ENCODE measurements at places on chromosomes 6 and 20.

GRCh38 chr6:91080871-91081270 is 494.0 kb upstream of the MAP3K7 start:
- DNase-seq, result no peak

DNA sequence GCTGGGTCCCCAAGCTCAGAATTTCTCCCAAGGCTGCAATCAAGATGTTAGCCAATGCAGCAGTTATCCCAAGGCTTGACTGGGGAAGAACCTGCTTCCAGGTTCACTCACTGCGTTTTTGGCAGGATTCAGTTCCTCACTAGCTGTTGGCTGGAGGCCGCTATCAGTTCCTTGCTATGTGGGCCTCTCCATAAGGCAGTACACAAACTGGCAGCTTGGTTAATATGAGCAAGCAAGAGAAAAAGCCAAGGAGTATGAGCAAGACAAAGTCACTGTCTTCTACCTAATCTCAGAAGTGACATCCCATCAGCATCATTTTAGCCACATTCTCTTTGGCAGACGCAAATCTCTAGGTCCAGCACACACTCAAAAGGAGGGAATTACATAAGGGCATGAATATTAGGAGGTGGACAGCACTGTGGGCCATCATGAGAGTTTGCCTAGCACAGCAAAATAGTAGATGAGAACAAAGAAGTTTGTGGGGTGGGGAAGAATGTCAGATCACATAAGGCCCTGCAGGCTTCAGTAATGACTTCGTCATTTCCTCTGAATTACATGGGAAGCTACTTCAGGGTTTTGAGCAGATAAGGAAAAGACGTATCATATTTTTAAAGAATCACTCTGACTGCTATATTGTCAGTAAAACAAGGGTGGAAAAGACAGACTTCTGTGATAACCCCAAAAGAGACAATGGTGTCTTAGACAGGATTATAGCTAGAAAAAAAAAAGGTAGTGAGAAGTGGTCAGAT is 25.5 kb downstream of the LMBRD1 start:
- no peak for DNase-seq

GRCh38 chr6:147905711-147906110 is 397.2 kb downstream of the SAMD5 start:
- no peak for DNase-seq

DNA sequence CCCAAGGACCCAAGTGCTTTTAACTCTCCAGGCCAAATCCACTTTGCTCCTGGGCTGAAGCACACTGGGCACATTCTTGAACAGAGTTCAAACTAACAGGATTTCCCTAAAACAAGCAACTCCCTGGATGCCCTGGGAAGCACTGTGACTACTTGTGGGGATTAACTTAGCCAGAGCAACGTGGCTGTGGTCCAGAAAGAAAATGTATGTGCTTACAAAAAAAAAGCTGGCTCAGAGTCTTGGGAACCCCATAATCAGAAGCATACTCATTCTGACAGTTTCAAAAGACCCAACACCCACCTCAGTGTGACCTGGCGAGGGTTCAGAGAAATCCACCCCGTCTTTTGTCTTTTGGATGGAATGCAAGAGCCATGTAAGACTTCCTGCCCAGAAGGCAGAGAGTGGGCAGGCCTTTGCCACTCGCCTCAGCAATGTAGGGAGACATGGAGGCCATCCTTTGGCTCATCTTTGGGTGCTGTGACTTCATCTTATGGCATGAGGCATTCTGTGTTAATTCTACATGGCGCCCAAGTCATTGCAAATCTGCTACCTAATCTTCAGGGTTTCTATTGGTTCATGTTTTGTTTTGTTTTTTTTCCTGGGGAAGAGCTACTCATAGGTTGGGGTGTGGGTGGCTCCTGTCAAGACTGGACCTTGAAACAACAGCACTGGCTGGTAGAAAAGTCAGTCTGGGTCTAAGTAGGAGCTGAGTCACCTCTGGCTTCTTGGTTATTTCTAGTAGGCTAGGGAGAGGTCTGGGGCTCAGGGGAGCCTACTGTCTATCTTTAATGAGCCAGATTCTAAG is 248.6 kb upstream of the SUPT3H start:
- no peak for DNase-seq

DNA sequence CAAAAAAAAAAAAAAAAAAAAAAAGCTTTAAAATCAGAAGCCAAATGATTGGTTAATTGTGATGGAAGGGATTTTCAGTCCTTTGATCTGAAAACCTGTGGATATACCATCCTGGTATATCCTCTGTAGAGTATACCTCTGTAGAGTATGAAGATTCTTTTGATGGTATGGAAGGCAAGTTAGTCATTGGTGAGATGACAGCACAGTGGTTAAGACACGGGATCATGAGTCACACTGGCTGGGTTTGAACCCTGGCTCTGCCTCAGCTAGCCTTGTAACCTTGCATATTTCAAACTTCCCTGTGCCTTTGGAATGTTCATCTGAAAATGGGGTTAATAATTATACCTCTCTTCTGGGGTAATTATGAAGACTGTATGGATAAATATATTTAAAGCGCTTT is 179.3 kb downstream of the CARMIL1 start:
- no peak for DNase-seq

- DNase-seq, result no peak
Observed at GRCh38 chr6:39896701-39897100, 37.6 kb downstream of the MOCS1 start.

GRCh38 chr6:113858480-113859348 is 1.6 kb downstream of the MARCKS start:
- DNase-seq, result peak; percentile 36

GRCh38 chr6:10408457-10408856 is 6.4 kb downstream of the TFAP2A start:
- DNase-seq, result no peak

DNA sequence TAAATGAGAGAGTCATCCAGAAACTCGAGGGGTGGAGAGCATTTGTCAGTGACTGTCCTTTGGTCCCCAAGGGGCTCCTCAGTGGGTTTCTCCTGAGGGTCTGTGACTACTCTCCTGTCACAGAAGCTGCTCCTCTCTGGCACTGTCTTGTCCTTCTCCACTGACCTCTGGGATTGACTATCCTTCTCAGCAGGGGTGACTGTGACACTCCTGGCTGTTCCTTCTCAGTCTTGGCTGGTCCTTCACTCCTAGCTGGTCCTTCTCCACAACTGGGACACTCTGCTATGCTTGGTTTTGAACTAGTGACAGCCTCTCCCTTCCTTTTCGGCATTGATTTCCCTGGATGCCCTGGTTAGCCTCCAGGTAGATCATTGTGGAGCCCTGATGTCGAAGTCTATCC is 33.5 kb downstream of the DYNLT1 start:
- DNase-seq, result no peak

GRCh38 chr6:1363729-1364572 is 25.4 kb upstream of the FOXF2 start:
- no peak for DNase-seq

GRCh38 chr20:37205794-37206193 is 26.4 kb upstream of the MROH8 start:
- DNase-seq, result no peak

DNA sequence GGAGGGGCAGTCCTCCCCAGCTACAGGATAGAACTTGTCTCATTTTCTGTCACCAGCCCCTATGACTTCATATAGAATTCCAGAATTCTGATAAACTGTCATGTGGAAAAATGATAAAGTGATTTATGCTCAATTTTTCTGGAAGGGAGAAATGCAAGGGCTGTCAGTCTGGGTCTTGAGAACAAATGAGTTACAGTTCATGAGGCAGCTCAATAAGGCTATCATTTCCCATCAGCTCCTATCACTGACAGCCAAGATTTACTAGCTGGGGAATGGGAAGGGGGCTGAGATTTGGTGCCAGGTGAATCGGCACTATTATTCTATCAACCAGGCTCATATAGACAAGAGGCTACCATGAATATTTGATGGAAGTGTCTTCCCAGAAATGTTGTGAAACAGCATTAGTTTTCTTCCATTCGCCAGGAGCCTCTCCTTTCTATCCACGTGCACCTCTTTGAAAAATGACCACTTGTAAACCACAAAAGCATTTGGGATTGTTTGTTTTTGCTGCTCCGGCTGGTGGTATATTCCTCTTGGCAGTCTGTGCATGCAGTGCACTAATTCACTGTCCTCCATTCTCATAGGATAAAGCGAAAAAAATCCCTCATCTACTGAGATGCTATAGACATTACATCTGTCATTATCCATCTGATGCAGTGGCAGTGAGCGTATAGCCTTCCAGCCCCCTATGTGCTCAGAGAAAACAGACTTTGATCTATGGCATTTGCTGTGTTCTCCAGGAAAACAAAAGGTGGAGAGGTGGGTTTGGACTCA is 528.7 kb upstream of the RNF217 start:
- no peak for DNase-seq

DNA sequence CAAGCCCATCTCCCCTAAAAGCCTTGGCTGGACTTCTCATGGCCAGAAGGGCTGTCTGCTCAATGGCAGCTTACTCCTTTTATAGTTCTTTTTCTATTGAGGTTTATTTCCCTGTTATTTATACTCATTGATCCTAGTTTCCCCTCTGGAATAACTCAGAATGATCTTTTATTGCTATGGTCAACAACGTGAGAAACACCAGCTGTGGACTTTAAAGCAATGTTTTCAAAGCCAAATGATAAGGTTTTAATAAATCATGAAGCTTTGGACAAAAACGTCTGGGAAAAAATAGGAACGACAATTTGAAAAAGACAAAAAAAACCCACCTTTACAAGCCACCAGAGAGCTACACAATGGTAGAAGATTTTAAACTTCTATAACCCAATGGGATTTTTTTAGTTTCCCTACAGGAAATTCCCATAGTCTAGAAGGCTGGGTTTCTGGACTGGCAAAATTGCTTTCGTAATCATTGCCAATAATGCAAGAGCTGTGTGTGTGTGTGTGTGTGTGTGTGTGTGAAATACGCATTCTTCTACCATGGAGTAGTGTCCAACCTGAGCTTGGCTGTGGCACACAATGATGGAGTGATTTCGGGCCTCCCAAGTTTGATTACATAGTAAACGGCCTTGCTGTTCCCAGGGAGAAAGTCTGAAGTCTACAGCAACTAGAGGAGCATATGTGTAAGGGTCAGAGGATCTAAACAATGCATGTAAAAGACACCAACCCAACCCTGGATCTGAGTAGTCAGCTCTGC is 396.0 kb downstream of the SYNE1 start:
- no peak for DNase-seq
